ENCODE measurements at places on chromosomes 3 and 15. TPM values are rescaled to one million over a fixed set of nuclear protein-coding genes. Genes with fewer than 3 reads are reported as not detected.

- DNase-seq: no peak
Measured at GRCh38 chr3:186986406-186986805, 56.1 kb downstream of the ST6GAL1 start.

DNA sequence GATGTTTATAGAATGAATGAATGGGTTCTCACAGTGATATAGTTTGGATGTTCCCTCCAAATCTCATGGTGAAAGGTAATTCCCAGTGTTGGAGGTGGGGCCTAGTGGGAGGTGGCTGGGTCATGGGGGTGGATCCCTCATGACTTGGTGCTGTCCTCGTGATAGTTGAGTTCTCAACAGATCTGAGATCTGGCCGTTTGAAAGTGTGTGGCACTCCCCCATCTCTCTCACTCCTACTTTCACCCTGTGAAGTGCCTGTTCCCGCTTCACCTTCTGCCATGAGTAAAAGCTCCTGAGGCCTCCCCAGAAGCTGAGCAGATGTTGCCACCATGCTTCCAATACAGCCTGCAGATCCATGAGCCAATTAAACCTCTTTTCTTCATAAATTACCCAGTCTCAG is 170.8 kb upstream of the LINGO1 start:
- no peak for DNase-seq

DNA sequence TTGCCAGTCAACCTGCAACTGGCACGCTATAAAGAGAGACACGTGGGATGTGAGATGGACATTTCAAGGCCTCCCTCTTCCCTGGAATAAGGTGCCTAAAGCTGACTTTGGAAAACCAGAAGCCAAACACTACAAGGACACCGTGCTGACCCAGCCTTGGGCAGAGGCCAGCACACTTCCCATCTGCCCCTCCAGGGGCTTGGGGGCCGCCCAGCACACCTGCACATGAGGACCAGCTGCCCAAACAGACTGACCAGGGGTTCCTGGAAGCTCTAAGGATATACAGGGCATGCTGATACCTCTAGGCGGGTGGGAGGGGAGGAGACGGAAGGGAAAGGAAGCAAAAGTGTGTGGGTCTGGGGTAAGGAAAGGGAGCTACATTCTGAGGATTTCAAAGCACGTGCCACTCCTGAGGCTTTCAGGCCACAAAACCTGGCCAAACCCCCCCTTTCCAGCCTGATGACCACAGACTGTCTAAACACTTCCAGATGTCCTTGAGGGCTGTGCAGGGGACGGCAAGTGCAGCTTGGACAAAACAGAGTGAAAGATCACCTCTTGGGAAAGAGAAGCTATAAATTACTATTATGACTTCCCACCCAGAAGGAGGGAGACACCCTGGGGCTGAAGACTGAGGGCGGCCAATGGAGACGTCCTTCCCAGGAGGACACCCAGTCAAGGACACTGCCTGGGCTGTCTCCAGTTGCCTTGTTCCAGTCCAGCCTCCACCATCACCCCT is 57.9 kb downstream of the ADCY5 start:
- no peak for DNase-seq

DNA sequence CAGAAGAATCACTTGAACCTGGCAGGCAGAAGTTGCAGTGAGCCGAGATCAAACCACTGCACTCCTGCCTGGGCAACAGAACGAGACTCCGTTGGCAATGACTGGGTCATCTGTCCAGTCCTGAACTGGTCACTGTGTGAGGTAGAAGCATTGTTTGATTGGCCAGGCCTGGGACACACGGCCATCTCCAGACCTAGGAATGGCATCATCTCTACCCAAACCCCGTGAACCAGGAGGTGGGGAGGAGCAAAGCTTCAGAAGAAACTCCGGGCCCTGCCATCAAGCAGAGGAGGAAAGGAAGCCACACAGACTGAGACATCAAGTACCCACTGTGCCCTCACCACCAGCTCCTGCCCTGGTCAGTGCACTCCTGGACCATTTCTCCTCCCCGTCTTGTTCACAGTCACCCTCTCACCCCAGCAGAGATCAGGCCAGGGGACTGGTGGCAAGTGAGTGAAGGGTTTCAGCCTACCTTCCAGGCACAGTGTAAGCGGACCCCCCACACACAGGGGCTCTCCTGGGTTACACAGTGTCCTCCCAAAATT is 31.6 kb downstream of the GOLGA6L2 start:
- no peak for DNase-seq

DNA sequence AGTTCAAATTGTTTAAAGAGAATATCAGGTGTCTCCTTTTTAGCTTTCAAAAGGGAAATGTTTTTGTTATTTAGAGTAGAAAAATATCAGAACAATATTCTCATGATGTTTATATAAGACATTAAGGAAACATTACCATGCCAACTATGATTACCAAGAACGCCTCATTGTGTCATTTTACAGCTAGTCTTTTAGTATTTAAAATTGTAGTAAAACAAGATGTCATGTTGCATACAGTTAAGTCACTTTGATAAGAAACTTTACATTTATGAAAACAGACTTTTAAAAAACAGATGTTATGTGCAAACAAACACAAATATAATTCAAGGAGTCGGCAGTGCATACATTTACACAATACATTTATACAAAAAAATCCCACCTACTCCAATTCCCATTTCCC is 4.4 kb downstream of the PLSCR4 start:
- DNase-seq: no peak

Gene NECTIN3
- total RNA-seq: 6.4 TPM

Gene CERS3
- 27.3 TPM for total RNA-seq

Gene APH1B
- total RNA-seq: 4.1 TPM

Gene RHCG
- 247 TPM for total RNA-seq

All from bronchial epithelial cell (primary cell).